Activated CD4-positive, alpha-beta T cell treated with anti-CD3 and anti-CD28 coated beads for 36 hours (primary cell): ENCODE measurements at places on chromosomes 5 and 9.

DNA sequence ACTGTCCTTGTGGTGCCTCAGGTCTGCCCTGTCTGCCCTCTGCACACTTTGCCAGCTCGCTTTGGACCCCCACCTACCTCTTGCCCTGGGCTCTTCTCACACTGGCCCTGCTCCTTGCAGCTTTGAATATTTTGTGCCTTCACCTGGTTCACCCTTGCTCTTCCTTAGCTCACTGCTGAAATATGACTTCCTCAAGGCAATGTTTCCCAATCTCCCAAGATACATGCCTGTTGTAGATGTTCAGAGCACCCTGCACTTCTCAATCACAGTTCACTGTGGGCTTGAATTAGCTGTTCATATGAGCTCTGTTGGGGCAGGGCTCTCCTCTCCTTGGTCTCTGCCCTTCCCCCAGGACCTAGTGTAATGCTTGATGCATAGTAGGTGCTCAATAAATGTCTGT, 8.0 kb downstream of the AFAP1L1 start:
- DNase-seq, result no peak

DNA sequence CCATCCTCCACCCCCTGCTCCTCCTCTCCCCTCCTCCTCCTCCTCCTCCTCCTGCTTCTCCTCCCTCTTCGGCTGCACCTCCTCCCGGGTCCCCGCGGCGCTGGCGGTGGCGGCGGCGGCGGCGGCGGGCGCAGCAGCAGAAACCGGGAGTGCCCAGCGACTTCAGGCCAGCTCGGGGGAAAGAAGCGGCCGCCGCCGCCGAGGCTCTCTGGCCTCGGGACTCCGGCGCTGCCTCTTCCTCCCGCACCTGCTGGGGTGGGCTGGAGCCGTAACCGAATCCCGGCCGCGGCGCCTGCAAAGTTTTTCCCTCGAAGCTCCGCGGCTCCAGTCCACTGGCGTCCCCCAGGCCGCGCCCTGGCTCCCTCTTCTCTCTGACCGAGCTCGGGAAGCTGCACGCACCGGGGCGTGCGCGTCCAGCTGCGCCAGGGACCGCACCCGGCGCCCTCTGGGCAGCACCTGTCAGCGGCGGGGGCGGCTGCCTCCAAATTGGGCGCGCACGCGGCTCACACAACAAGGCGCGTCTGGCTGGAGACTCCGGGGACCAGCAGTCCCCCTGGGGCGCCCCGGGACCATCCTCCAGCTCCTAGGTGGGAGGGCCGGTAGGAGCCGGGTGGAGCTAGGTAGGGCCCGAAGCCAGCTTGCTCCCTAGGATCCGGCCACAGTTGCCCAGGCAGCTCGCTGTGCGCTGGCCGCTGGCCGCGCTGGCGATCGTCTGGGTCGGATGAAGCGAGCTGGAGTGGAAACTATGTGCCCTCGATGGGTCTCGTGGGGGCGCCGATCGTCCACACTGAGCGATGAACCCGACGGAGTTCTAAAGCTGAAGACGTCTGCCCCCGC, at the start of gene MCTP1:
MCTP1 (minus strand) TSS at position 523 of the 837 bp plus-strand sequence.
- peak; percentile 43 for DNase-seq

DNA sequence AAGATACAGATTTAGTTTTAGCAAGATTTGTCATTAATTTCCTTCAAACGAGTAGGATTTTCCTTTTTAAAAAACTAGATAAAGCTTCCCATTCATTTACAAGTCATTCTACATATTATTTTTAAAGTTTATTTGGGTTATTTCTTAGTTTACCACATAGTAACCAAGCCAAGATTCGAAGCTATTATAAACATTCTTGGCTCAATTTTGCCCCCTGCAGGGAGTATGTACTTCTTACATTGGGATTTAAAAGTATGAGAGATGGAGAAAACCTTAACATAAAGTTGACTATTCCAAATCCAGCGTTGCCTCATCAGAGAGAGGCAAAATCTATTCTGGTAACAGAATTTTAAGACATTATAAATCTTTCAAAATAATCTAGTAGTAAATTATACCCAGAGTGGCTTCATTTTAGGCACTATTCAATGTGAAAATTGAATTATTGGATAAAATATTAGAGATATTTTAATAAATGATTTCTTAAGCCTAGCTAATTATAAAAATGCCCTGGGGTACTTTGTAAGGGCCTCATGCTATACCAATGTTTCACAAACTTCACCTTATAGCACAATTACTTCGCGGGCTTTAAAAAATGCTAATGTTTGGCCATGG, 39.1 kb downstream of the FBN2 start:
- no peak for DNase-seq

DNA sequence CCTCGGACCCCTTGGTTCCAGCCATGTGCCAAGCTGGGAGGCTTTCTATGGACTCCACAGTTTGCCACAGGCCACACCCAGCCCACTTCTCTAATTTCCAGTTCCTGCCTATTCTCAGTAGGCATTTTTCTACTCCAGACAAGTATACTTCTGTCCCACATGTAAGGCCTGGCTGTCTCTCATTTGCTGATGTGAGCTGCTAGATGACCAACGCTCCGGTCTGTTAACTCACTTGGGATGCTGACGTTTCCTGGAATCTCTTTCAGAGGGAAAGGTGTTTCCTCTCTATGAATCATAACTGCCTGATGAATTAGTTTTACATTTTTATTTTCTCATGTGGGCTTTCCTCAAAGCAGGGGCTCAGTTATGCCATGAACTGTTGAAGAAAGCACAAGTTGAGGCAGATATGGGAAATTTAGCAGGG, 36.3 kb downstream of the ERGIC1 start:
- DNase-seq, result no peak

DNA sequence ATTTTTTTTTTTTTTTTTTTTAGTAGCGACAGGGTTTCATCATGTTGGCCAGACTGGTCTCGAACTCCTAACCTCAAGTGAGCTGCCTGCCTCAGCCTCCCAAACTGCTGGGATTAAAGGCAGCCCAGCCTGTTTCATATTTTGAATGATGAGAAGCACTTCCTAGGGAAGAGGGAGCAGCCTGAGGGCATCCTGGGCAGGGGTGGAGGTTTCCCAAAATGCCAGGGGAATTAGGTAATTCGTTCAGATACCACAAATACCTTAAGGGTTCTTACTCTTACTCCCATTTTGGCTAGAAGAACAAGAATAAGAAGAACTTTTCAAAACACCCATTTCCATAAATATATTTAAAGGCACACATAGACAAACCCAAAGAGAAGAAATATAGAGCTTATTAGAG, 29.5 kb upstream of the RAPGEF1 start:
- DNase-seq, result no peak

- no peak for DNase-seq
Observed at GRCh38 chr9:13388157-13388556, 108.7 kb upstream of the MPDZ start.
